ENCODE measurements at places on chromosomes 4 and X.

DNA sequence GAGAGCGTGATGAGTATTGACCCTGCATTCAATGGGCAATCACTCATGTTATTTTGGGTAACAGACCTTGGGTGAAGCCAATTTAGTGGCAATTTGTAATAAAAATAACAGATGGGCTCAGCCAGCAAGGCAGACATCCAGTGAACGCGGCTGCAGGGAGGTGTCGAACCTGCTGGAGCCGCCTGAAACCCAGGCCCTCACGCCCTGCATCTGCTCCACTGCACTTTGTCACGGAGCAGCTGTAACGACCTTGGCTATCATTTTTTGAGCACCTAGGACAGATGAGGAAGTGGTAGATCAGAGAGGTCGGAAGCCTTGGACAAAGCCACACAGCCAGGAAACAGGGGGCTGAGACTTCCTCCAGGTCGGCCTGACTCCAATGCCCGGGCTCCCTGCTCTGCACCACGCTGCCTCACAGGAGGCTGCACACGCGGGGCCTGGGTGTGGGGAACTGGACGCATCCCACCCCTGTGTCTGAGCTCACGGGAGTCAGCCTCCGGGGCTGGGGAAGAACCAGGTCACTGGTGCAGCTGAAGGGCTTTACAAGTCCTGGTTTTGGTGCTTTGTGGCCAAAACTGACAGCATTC lies 19.4 kb downstream of the HMX1 start:
- no peak for DNase-seq

GRCh38 chr4:128591482-128591881 lies 218.0 kb upstream of the JADE1 start:
- no peak for DNase-seq

DNA sequence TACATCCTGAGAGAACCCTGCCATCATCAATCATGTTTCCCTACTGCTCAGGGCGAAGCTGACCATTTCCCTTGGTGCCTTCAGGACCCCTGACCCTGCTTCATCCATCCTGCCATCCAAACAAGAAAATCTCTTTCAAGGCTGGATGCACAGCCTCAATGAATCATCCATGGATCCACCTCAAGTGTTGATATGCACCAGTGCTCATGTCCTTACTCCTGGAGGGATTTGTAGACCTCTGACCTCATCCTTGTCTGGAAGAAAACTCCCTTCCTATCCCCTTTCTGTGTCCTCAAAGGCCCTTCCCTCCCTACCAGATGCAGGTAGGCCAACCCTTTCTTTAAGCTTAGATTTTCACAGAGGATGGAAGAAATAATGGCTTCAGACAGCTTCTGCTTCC lies 24.6 kb downstream of the BEX3 start:
- DNase-seq, result no peak

DNA sequence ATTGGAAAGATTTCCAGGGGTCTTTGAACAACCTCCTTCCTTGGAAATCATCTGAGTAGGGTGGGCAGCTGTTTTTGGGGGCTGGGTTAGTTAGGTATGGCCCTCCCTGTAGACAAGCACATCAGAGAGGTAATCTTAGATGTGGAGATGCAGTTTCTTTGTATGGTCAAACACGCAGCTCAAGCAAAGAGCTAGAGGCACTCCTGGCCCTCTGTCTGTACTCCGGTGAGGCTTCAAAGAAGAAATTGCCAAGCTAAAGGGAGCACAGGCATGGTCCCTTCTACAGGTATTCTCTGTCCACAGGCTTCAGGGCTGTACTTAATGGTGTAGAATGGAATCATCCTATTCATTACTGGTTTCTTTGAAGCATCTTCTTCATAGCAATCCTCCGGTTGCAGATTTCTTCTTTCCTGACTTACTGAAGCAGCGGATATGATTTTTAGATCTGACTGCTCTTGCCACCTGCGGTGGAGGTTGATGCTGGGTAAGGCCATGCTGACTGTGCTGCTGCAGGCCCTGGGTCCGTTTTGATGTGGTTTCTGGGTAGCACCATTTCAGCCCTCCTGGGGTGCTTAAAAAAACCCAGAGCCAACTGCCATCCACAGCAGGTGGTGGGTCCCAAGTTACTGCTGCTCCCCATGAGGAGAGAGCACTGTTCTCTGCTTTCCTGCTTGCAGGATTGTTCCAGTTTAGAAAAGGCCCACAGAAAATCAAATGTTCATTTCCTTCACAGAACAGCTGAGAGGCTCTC lies 318.9 kb upstream of the GATB start:
- DNase-seq, result no peak

DNA sequence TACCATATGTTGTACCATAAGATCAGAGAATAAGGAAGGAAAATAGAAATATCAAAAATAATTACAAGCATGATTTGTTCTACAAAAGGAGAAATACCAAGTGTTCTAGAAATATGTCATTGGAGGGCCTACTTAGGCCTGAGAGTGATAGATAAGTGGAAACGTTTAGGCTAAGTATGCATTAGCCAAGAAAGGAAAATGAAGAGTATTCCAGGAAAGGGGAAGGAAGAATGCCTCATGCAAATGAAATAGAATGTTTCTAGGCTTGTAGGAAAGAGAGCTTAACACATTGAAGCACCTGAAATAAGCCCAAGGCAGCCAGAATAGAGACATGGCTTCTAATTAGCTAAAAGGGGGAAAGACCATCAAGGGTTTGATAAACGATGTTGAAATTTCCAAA lies 595.7 kb upstream of the ATOH1 start:
- no peak for DNase-seq

DNA sequence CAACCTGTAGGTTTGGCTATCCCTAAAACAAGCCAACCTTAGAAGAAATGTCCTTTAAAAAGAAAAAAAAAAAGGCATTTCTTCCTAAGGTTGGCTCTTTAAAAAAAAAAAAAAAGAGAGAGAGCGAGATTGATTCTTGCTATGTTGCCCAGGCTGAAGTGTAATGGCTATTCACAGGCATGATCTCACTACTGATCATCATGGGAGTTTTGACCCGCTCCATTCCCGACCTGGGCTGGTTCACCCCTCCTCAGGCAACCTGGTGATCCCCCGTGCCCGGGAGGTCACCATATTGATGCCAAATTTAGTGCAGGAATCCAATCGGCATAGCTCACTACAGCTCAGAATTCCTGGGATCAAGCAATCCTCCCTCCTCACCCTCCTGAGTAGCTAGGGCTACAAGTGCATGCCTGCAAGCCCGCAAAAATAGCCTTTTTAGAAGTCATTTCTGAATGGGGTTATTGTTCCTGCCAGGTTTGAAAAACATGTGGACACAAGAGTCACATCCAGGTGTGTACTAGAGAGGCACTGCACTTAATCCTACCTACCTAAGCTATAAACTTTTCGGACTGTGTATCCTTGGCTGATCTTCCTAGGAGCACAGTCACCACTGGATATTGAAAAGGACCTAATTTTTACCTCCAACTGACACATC lies 61.4 kb upstream of the ZCCHC13 start:
- DNase-seq, result no peak
